ENCODE measurements at places on chromosomes 6 and 20.

DNA sequence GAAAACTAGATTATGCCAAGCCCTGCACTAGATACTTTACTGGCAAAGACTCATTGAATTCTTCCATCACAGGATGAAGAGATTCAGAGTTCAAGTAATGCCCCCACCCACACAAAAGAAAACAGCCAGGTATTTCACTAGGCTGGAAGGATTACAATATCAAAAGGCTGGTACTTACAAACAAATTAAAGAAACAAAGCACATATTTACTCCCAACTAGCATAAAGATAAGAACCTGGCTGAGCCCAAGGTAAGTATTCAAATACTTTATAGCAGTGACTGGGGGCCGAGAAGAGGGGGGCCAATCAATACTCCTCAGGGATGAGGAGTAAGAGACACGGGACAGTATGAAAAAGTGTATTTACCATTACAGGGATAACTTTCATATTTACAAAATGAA, 3.7 kb downstream of the ACOT8 start:
- DNase-seq, result no peak

GRCh38 chr6:19836799-19837510, at the start of gene ID4:
TSS of gene ID4 (plus strand) at chr6:19837370. CDS start at chr6:19837755, 385 bp downstream.
- DNase-seq, result peak; percentile 94

DNA sequence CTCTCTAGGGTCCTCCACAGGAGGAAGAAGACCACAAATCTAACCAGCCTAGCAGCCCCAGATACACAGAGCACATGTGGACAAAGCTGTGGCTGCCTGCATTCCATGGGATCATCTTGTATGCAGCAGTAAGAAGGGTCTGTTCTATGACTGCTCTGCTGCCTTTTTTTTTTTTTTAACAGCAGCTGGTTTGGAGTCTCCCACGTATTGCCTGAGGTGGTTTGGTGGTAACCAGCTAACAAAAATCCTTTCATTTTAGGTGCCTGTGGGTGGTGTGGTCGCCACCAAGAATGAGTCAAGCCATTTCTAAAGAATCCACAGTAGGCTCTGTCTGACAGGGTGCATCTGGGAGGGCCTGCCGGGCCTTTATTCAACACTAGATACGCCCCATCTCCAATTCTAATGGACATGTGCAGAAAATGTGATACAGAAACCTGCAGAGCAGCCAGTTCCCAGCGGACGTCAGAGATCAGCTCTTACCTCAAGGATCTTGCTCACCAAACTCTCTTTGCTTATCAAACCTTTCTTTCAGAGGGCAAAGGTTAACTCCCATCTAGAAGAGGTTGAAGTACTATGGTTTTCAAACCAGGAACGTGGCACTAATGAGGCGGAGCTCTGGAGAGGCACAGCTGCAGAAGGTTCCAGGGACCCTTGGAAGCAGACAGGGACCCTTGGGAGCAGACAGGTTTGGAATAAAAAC, 32.0 kb downstream of the GNAS-AS1 start:
- no peak for DNase-seq

GRCh38 chr6:37168811-37169495, 999 bp upstream of the PIM1 start:
- DNase-seq, result no peak

DNA sequence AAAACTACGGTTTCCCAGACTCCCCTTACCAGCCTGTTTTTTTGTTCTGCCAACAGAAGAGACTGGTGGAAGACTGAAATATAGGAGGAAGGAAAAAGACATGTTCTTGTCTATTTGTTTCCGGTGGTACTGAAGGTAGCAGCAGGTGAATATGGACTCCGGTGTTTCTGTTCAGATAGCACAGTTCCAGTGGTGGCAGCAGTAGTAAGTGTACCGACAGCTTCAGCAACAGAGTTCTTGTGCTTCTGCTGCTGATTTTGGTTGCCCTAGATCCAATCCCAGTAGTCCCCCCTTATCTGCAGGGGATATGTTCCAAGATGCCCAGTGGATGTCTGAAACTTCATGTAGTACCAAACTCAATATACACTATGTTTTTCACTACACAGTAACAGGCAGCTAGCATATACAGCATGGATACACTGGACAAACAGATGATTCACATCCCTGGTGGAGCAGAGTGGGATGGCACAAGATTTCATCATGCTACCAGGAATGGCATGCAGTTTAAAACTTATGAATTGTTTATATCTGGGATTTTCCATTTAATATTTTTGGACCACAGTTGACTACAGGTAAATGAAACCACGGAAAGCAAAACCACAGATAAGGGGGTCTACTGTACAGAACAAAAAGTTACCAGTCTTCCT, 301.8 kb downstream of the BTBD9 start:
- no peak for DNase-seq

GRCh38 chr20:1934156-1934555, 38.9 kb downstream of the SIRPA start:
- no peak for DNase-seq

DNA sequence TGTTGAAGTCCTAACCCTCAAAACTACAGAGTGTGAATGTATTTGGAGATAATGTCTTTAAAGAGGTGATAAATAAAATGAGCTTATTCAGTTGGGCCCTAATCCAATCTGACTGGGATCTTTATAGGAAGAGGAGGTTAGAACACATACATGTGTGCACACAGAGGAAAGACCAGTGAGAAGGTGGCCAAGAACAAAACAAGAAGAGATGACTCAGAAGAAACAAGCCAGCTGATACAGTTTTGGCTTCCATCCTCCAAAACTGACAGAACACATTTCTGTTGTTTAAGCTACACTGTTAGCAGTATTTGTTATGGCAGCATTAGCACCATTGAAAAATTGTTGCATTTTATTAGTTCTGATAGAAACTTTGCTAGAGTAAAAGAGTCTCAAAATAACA, 609.3 kb upstream of the IMPG1 start:
- DNase-seq, result no peak

DNA sequence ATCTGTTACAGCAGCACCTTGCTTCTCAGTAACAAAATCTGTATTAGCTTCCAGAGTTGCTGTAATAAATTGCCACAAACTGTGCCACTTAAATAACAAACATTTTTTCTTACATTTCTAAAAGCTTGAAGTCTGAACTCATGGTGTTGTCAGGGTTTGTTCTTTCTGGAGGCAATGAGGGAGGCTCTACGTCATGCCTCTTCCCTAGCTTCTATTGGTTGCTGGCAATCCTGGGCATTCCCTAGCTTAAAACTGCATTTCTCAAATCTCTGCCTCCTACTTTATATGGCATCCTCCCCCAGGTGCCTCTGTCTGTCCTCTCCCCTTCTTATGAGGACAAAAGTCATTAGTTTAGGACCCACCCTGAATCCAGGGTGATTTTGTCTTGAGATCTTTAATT, 41.6 kb upstream of the TMEM244 start:
- no peak for DNase-seq

- DNase-seq, result no peak
Measured at GRCh38 chr6:106642476-106642875, 13.1 kb downstream of the QRSL1 start.

DNA sequence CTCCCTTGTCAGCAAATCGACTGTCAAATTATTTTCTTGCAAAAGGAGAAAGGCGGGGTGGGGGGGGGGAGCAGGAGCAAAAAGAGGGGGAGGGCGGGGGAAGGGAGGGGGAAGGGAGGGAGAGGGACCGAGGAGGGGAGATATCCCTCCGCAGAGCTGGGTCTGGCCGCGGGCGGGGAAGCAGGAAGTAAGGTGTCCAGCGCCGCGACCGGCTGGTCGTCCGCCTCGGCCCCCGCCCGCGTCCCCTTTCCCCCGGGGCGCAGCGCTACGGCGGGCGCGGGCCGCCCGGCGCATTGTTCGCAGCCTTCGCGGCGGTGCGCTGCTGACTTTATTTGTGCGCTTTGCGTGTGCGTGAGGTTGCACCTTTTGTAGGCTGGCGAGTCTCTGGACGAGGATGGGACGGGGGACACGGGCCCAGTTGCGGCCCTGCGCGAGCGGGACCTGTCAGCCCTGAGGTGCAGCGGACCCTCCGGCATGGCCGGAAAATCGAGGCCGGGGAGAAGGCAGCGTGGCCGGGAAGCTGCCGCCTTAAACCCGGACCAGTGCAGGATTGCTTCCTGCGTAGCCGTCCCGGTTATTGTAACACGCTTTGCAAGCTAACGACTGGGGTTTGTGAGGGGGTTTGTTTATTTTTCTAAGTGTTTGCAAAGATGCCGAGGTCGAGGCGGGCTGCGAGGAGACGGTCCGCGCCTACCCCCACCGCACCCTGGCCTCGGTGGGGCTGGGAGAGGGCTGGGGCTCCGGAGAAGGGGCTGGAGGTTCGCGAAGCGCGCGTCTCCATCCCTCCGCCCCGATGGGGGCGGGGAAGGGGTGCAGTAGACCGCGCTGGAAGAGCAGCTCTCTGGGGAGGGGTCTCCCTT, 675 bp upstream of the TRERF1 start:
- DNase-seq, result peak; percentile 83

GRCh38 chr6:148822819-148823218, 76.0 kb downstream of the UST start:
- DNase-seq, result no peak

DNA sequence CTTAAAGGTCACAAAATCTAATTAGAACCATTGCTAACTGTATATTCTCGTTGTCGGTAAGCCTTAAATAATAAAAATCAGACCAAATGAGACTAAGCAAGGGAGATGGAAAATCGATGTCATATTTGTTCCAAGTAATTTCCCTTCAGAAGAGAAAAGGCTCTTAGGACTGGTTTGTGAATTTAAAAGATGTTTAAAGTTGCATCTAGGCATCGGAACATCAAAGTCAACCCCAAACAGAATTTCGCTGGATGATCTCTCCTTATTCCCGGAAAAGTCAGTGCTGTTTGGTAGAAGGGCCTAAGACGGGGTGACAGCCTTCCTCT, 63.8 kb downstream of the NPEPL1 start:
- DNase-seq, result no peak

GRCh38 chr6:160135907-160136655, 14.5 kb downstream of the SLC22A1 start:
- no peak for DNase-seq

DNA sequence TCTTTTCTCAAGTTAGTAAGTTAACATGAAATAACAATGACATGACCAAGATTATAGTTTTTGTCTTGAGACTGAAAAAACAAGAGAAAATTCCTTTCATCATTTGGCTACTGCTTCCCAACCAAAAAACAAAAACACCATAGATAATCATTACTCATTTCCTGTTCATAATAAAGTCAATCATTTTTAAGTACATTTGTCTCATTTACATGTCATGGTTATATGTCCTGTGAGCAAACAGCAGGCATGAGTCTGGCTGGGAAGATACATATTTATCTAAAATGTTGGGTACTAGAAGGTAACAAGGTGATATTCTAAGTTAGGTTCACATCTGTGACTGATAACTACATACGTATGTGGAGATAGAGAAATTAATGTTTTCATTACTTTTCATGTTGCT, 180.5 kb downstream of the ISM1 start:
- no peak for DNase-seq

DNA sequence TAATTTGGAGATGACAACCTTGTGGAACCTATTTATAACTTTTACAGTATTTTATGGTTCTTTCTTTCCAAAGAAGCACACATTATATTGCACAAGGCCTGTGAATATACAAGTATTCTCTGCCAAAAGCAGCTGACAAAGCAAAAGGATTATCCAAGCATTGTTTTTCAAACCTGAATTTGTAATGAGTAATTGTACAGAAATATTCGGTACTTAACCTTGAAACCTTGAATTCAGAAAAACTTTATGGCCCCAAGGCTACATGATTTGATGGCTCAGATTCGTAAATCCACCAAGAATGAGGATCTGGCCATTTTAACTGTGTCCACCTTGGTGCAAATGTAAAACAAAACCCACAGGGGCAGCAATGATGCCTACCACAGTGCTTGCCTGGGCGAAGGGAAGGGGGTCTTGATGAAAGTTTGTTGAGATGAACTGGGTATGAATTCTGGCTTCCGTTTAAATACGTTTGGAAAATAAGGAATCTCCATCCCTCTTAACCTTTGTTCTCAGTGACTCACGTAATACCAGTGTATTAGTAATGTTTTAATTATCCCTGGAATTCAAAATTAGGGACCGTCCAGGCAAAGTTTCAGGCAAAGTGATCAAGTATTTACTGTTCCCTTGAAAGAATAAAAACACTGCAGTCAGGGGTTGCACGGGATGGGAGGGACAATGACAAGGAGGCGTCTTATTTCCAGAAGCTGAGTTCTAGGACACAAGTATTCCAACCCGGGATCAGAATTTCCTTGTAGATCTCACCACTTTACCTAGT, 2.7 kb upstream of the RBM24 start:
- no peak for DNase-seq

- no peak for DNase-seq
Measured at GRCh38 chr6:166203641-166204222, 36.1 kb upstream of the TBXT start.

- DNase-seq, result no peak
Measured at GRCh38 chr6:12174878-12175277, 115.3 kb upstream of the EDN1 start.

GRCh38 chr6:129605967-129606366, 104.0 kb downstream of the ARHGAP18 start:
- peak; percentile 25 for DNase-seq

GRCh38 chr6:21654361-21654760, 60.8 kb downstream of the SOX4 start:
- DNase-seq, result no peak

GRCh38 chr6:31193206-31193605, 22.7 kb upstream of the POU5F1 start:
- no peak for DNase-seq

DNA sequence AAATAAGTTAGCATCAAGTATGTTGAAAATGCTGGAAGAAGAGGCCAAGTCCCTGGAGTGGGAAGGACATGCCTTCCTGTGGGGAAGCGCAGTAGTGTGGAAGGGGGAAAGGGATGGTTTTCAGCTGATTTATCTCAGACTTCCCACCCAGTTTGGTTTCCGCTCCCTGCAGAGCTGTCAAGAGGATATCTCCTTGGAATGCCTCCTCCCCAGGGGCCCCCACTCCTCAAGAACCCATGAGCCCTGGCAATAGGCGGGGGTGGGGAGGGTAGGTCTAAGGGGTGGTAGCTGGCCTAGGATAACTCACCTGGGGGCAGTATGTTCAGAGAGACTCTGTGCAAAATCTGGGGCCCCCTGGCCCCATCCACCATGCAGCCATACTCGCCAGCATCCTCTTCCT, 696 bp downstream of the TREML1 start:
- no peak for DNase-seq

DNA sequence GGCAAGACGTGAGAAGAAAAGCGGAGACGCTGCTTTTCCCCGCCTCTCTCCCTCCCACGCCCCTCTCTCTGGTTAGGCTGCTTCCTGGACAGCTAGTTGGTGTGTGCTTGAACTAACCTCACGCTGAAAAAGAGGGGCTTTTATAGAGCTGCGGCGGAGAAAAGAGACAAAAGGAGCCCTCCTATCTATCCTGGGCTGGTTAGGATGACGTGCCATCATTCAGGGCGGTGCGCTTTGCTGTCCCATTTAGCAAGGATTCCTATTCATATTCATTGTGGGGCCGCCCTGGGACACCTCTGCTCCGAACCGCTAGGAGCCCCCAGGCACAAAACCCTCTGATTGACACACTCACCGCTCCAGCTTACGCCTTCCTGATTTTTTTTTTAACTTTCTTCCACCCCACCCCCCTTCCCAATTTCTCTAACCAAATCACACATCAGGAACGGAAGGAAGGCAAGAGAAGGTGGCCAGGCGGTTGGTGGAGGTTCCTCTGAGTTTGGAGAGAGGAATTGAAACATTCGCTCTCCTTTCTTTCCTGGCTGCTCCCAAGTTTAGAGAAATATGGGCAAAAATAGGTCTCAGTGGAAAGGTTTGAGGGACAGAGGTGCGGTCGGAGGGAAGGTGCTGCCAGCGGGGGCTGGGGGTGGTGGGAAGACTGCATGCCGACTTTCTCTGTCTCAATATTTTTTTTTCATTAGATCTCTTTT, at the start of gene OLIG3:
Gene OLIG3, minus strand, starts transcription at position 114 of the 707 bp plus-strand sequence. CDS start 224 bp downstream, outside the sequence.
- DNase-seq, result no peak

Measured in body of pancreas (tissue), 4 donors.